ENCODE measurements at places on chromosomes 6 and 20.

DNA sequence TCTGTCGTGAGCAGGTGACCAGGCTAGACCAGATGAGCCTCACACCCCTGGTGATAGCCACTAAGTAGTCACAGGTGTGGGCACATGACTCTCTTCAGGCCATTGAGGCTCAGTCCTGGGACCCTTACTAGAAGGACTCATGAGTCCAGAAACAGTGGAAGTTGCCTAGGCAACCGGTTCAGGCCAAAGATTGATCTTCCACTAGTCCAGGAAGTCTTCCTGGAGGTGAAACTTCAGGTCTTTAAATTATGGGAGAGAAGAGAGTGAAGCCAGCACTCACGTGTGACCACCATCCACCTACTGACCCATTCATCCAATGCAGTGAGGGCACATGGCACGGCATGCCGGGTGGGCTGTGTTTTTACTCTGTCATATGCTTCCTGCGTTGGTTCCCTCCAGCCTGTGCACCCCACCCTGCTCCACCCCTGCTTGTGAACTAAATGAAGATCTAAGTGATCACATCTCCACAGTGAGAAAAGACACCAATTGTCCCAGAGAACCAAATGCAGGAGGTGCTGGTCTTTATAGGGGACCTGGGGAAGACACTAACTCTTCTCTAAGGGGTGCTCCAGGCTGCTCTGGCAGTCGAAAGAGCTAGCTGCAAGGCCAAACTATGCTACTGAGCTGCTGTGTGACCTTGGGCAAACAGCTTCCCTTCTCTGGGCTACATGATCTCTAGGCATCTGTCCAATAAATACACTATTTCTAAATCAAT is 12.5 kb upstream of the STX16 start:
- no peak for DNase-seq

DNA sequence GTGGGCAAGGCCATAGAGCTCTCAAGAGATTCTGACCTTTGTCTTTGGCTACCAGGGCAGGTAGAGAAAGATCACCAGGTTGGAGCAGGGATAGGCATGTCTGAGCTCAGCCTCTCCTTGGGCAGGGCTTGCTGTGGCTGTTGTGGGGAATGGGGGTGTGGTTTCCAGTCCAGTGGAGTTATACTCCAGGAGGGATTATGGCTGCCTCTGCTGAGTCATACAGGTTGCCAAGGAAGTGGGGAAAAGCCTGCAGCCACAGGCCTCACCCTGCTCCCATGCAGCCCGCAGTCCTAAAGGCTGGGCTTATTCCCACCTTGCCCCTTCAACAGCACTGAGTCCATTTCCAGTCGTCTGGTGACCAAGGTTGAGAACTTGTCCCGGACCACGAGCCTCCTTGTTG is 21.9 kb downstream of the MEP1A start:
- DNase-seq, result no peak

DNA sequence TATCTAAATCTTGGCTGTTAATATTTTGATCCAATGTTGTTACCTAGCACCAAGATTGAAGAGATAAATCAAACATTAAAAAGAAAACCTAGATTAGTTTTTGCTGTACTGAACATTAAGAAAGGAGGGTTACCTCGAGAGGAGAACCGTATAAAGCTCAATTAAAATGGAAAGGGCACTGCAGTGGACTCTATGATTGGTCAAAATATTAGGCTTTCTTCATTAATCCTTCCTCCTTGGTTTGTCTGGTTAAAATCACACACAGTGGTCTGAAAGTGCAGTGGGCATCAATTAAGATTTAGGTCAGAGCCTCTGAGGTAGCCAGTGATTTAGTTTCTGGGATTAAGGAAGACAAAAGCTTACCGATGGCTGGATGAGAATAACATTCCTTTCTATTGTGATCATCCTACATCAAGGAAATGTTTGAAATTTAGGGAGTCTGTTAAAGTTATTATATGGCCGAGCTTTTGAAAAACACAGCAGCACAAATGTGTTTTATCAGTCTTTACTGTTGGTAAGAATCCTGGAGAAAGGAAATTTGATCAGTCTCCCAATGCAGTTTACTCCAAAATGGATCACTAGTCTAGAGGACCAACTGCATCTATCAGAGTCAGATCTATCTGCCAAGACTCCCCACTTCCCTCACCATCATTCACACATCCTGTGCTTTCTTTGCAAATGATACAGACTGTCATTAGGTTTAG is 134.6 kb upstream of the NEDD9 start:
- DNase-seq, result no peak

DNA sequence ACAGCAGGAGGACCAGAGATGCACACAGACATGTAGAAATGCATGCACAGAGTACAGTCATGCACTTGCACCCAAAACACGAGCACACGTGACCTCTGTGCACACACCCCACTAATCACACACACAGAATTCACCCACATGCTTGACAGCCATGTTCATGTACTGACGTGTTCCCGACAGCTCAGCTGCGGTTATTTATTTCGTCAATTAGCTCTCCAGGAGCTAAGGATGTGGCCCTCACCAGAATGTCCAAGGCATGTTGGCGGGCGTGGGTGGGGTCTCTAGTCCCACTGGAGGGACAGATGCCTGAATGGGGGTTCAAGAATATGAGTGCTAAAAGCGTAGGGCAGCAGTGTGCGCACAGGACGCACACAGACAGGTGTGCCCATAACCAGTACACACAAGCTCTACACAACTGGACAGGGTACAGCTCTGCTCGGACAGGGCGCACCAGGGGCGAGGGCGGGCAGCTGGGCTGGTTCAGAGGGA is 571 bp upstream of the PRPF6 start:
- DNase-seq, result no peak

DNA sequence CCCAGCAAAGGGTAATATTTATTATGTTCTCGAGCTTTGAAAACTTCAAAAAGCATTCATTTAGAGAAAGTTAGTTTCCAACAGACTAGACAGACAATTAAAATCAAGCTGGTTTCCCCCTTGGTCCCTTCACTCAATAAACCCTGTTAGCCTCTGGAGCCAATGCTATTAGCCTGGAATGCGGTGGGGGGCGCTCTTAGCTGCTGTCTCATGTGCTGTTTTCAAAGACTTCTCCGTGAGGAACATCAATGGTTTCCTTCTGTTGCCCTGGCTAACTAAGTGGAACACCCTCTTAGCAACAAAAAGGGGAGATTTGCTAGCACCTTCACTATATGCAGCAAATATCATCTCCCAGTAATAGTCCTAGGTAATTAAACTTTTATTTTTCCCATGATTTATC is 86.4 kb downstream of the LY86 start:
- no peak for DNase-seq

DNA sequence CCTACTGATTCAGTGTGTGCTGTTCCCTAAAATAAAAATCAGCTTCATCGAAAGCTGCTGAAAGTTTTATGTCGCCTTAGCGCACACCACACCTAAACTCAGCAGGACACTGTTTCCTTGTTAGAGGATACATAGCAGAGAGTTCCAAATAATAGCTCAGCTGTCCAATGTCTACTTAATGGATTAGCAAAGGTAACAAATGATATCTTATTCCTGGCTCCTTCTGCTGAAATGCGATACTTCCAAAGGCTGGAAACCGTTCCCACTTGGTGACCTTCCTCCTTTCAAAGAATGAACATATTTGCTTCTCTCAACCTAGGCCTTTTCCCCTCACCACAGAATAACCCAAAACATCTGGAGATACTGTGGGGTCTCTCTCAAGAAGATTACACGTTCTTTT is 189.5 kb upstream of the GMDS start:
- DNase-seq, result no peak

DNA sequence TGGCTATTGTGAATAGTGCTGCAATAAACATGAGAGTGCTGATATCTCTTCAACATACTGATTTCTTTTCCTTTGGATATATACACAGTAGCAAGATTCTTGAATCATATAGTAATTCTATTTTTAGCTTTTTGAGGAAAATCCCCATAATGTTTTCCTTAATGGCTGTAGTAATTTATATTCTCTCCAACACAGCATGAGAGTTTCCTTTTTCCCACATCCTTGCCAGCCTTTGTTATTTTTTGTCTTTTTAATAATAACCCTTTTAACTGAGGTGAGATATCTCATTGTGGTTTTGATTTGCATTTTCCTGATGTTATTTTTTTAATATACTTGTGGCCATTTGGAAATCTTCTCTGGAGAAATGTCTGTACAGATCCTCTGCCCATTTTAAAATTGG is 132.6 kb downstream of the PRL start:
- no peak for DNase-seq

GRCh38 chr20:59386809-59387208 is 86.4 kb downstream of the EDN3 start:
- DNase-seq, result no peak

DNA sequence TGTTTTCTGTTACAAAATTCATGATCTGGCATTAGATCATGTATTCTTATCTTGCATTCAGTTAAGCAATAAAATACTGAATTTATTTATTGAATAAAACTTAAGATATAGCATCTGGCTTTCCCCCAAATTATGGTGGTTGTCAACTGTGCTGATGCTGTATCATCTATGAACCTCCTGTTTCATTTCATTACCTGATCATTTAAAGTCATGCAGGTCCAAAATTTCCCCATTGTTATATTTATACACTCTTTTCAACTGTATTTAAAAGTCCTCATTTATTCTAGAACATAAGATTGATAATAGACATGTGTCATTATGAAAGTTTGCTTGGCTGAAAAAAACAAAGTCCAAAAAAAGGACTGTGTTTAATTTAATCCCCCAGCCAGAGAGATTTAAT is 627.4 kb upstream of the ADGRB3 start:
- DNase-seq, result no peak
